ENCODE measurements at places on chromosomes 3 and 15. TPM values are rescaled to one million over a fixed set of nuclear protein-coding genes. Genes with fewer than 3 reads are reported as not detected.

The PLXNA1 gene
- 79.4 TPM for total RNA-seq

The CEP152 gene
- total RNA-seq: 19.1 TPM

The ADAMTS9 gene
- 9.5 TPM for total RNA-seq

The GCNT3 gene
- total RNA-seq: 1.3 TPM

The CFAP92 gene
- 1.4 TPM for total RNA-seq

- peak; percentile 48 for DNase-seq
Measured at GRCh38 chr3:181313335-181313734, 323.8 kb upstream of the DNAJC19 start.

DNA sequence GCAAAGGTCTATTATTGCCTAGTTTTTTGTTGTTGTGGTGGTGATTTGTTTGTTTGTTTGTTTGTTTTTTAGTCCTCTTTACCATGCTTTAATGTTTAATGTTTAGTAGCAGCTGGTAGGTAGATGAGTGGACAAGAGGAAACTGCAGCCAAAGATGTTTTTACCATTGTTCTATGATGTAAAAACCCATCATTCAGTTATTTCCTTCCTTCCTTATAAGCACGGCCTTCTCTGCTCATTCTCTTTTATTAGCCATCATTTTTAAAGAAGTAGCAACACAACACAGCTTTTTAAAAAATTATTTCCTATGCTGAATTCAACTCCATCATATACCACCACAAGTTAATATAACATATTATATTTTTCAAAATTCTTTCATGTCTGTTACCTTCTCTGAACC, 58.5 kb upstream of the BOC start:
- DNase-seq: no peak

DNA sequence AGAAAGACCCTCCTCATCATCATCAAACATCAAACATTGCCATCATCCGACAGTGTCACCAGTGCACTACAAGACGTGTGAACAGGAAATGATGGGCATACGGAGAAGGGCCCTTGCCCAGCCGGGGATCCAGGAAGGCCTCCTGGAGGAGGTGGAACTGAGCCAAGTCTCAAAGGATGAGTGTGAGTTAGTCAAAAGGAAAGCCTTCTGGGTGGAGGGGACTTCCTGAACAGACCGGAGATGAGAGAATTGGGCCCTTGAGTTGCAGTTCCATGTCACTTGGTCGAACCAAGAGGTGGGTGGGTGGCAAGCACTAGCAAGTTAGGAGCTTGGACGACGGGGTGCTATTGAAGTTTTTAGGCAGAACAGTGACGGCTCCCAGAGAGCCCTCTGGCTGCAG, 8.5 kb downstream of the SEMA4B start:
- DNase-seq: no peak

DNA sequence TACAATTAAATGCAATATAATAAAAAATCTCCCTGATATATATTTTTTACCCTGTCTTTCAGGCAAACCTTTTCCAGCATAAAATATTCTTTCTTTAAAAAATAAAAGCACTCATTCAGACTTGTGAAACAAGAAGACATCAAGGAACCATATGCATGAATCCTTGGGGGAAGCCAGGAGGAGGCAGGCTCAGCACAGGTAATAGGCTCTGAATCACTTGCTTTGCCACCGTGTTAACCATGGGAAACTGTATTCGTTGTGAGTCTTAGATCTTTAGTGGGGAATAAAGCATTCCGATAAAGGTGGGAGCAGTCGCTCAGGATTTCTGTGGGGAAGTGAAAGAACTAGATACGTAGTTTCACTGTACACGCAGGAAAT, 42.4 kb downstream of the FBN1 start:
- DNase-seq: peak; percentile 62

DNA sequence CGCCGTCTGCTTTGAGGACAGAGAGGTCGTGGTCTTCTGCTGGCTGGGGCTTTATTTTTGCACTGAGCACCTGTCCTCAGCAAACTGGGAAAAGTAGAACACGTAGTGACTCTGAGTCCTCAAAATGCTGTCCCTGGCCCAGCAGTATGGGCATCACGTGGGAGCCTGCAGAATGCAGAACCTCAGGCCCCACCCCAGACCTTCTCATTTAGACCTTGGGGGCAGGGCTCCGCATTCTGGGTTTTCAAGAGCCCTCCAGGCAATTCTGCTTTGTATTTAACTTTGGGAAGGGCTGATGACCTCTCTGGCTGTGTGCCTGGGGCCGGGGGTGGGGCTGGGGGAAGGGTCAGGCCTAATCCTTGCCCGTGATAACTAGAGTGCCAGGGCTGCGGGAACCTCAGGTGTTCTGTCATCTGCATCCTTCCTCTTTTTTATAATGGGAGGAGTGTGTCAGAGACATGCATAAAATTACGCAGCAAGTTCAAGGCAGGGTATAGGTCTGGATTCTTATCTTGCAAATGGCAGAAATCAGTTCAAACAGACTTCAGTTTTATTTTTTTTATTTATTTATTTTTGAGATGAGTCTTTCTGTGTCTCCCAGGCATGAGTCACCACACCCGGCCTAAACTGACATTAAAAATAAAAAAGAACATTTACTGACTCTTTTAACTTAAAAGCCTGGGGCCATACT, 11.1 kb downstream of the SLC6A6 start:
- peak; percentile 81 for DNase-seq

DNA sequence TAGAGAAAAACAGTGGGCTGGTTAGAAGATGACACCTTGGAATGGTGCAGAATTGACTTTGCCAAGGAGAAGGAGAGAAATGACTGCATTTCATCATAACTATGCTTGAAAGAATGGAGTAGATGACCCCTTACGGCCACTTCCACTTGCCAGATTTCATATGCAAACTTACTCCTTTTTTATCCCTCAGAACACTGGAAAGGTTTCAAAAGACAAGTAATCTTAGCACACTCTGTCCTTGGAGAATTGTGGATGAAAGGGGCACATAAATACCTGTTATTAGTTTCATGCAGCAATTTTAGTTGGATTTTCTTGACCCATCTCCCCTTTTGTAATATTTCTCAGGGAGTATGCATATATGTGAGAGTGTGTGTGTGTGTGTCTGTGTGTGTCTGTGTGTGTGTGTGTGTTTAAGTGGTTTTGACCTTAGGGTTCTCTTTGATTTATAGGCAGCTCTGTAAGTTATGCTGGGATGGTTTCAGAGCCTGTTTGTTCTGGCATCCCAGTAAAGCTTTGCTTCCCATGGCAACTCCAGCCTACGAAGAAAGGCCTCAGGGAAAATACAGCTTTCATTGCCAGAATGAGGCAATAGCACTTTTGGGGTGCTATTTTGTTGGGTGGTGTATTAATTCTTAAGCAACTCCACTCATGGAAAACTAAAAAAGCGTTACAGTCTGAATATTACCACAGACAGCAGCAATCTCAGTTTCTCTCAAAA, 122.2 kb upstream of the TP63 start:
- DNase-seq: no peak

DNA sequence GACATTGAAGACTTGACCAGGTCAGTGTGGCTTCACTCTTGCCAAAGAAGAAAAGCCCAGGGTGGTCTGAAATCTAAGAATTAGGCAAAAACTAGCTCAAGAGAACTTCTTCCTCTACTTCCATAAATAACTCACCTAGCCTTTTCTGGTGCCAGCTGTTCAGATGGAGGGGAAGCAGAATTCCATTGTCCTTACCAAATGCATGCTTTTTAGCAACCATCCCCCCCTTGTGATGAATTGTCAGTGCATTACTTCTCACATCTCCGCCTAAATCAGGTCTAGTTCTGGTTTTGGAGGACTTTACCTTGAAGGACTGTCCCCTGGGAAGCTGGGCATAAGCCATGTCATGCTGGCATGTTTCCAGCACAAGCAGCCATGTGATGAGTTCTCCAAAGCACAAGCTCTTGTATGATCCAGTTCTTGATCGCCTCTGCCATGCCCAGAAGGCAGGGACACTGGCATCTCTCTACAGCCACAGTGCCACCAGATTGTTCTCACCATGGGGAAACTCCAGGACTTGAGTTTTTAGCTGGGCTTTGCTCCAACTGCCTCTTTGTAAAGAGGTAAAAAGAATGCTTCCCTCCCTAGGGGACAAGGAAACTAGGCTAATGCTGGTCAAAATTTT, 96.4 kb upstream of the IL12A start:
- DNase-seq: no peak

DNA sequence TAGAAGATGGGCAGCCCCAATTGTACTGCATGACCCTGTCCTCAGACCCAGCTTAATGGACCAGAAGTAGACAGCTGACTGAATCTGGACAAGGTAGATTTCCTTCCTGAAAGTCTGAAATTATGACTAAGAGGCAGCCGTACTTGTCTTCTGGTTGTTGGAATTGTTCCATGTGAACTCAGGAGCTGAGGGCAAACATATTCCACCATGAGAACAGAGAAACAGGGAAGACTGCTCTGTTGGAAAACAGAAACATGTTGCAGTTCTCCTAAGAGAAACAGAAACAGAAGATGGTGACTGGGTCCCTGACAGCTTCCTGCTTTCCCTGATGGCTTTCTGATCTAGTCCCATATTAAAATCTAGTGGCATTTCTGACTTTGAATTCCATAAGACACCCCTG, 24.1 kb downstream of the POPDC2 start:
- DNase-seq: no peak

DNA sequence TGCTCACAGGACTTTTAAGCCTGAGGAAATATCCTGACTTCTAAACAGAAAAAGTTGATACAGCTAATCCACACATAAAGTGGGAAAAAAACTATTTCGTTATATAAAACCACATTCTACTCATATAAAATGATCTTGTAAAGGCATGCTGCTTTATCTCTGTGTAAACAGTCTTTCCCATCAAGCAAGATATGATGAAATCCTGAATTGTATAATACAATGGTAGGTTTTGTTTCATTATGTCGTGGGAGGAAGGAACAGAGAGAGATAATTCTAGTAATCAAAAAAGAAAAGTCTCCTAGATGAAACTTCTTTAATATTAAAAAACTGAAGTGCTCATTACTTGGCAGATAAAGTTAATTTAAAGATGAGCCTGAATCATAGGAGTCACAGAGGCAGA, 92.6 kb upstream of the SNTN start:
- no peak for DNase-seq

- no peak for DNase-seq
Measured at GRCh38 chr3:180409170-180409569, 192.8 kb upstream of the TTC14 start.

Data from endodermal cell (in vitro differentiated cells).